ENCODE measurements at places on chromosomes 3 and 15.

GRCh38 chr15:61479613-61480012 is 250.5 kb upstream of the RORA start:
- no peak for DNase-seq

GRCh38 chr3:67094774-67095173 is 96.7 kb downstream of the KBTBD8 start:
- peak; percentile 21 for DNase-seq

GRCh38 chr3:109269577-109270275 is 46.6 kb downstream of the DPPA2 start:
- DNase-seq: no peak

DNA sequence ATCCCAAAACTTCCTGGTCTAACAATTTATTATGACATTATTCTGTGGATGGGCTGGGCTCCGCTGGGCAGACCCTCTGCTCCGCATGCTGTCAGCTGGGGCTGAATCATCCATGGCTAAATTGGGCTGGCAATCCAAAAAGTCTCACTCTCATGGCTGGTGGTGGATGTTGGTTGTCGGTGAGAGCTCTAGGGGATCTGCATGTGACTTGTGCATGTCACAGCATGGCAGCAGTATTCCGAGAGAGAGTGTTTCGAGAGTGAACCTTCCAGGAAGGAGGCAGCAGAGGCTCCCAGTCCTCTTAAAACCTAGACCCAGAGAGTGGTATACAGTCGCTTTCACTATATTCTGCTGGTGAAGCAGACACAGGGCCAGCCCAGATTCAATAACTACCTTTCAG is 9.9 kb downstream of the RARB start:
- no peak for DNase-seq

GRCh38 chr3:48425281-48425812 is 4.5 kb downstream of the PLXNB1 start:
- DNase-seq: peak; percentile 89

- DNase-seq: peak; percentile 24
These were observed 22.8 kb downstream of the MYO1E start for GRCh38 chr15:59349680-59350420.

Data from thyroid gland (tissue), 4 donors.